ENCODE measurements at places on chromosomes 12 and 14. TPM values are rescaled to one million over a fixed set of nuclear protein-coding genes. Genes with fewer than 3 reads are reported as not detected.

Gene NFYB
- total RNA-seq = 33.2 TPM

Gene PAX9
- not detected for total RNA-seq

Gene UNC79
- 41.3 TPM for total RNA-seq

Gene SLC5A8
- 0.46 TPM for total RNA-seq

Gene HOXC13
- not detected for total RNA-seq

Gene KLRC4
- 1.2 TPM for total RNA-seq

Gene CCDC59
- total RNA-seq = 33.9 TPM

Gene CLEC4E
- not detected for total RNA-seq

Gene OR6C2
- not detected for total RNA-seq

Gene CTSG
- 1.6 TPM for total RNA-seq

Gene SLC17A8
- 10.1 TPM for total RNA-seq
